Purkinje cell (primary cell): ENCODE measurements at places on chromosomes 13 and 19. TPM values are rescaled to one million over a fixed set of nuclear protein-coding genes. Genes with fewer than 3 reads are reported as not detected.

Gene GNG14
- polyA plus RNA-seq: not detected in 2 replicates

Gene RGL3
- 3.5 TPM in 1 of 2 replicates, not detected in the other for polyA plus RNA-seq

Gene MICOS13
- polyA plus RNA-seq: 52.4 and 55.3 TPM in 2 replicates

Gene ZNF471
- 3.4 and 7.1 TPM in 2 replicates for polyA plus RNA-seq

Gene MAB21L1
- polyA plus RNA-seq: 0.88 TPM in 1 of 2 replicates, not detected in the other

Gene FUT1
- polyA plus RNA-seq: 0.06 TPM in 1 of 2 replicates, not detected in the other

Gene PRR22
- not detected in 2 replicates for polyA plus RNA-seq
